ENCODE measurements at places on chromosomes 11 and 22. TPM values are rescaled to one million over a fixed set of nuclear protein-coding genes. Genes with fewer than 3 reads are reported as not detected.

GRCh38 chr11:128463979-128464378 lies 123.4 kb downstream of the ETS1 start:
- no peaks in the 10 kb centered on the region for H3K4me1 ChIP-seq
- peaks cover 11% of the 10 kb centered on the region for H3K36me3 ChIP-seq
- H3K27ac ChIP-seq: no peak overlapping the region
- H3K27me3 ChIP-seq: no peaks in the 10 kb centered on the region
- H3K4me3 ChIP-seq: no peak overlapping the region

The BTG4 gene
- not detected for total RNA-seq

DNA sequence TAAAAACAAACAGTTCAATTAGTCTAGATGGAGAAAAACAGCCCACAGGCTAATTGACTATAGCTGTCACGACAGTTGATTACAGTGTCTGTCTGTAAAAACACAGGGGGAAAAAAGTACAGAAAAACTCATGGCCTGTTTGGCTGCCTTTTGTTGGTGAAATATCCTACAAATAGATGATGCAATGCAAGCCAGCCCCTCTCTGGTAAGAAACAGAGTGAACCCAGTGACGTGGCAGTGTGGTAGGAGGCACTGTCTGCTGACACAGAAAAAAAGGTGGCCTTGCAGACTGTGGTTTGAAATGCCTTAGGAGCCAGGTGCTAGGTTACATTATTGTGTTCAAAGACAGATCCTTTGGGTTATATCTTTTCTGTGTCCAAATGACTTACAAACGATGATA lies 431.4 kb upstream of the CCDC90B start:
- H3K36me3 ChIP-seq: peaks cover 11% of the 10 kb centered on the region
- H3K4me3 ChIP-seq: no peak overlapping the region
- DNase-seq: no peak
- H3K4me1 ChIP-seq: peaks cover 39% of the 10 kb centered on the region

GRCh38 chr11:19546325-19546724 lies 166.3 kb upstream of the NAV2 start:
- H3K4me3 ChIP-seq: no peak overlapping the region
- no peak overlapping the region for H3K27ac ChIP-seq

The OR51Q1 gene
- not detected for total RNA-seq

- H3K4me3 ChIP-seq: no peak overlapping the region
- H3K27ac ChIP-seq: no peak overlapping the region
- H3K4me1 ChIP-seq: peaks cover 12% of the 10 kb centered on the region
- H3K27me3 ChIP-seq: no peaks in the 10 kb centered on the region
- DNase-seq: no peak
These were observed 8.2 kb downstream of the OMP start for GRCh38 chr11:77110836-77111235.

GRCh38 chr22:34416022-34416860 lies 496.0 kb upstream of the LARGE1 start:
- no peak overlapping the region for H3K4me3 ChIP-seq
- DNase-seq: no peak
- no peaks in the 10 kb centered on the region for H3K36me3 ChIP-seq
- H3K27ac ChIP-seq: no peak overlapping the region
- H3K4me1 ChIP-seq: peaks cover 9% of the 10 kb centered on the region

DNA sequence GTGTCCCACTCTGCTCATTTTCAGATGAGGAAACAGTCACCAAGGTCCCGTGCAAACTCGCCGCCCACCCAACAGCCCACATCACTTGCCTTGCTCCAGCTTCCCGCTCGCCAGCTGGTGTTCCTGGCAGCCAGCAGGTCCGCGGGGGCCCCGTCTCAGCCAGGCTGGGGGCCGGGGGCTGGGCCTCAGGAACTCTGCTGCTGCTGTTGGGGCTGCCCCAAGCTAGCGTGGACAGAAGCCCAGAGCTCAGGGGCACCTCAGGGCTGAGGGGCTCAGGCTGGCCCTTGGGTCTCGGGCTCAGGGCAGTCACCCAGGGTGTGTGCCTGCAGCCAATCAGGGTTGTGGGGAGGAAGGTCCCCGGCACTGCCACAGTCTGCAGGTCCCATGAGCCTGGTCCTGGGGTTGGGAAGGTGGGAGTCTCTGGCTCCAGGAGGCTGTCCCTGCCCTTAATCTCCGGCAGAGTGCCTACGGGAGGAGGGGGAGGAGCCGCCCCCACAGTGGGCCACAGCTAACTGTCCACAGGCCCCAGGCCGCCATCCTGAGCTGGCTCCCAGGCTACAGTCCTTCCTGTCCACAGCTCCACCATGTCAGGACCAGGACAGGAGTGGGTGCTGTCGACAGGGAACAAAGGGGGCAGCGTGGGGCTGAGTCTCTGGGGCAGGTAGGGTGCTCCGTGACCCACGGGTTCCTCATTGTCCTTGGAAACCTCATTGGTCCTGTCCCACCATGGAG lies 65.2 kb downstream of the ARFGAP3 start:
- no peak overlapping the region for H3K4me3 ChIP-seq
- no peaks in the 10 kb centered on the region for H3K27me3 ChIP-seq
- no peak for DNase-seq

The LTBP3 gene
- total RNA-seq: 23.6 TPM

The RHOG gene
- total RNA-seq: 28.8 TPM

DNA sequence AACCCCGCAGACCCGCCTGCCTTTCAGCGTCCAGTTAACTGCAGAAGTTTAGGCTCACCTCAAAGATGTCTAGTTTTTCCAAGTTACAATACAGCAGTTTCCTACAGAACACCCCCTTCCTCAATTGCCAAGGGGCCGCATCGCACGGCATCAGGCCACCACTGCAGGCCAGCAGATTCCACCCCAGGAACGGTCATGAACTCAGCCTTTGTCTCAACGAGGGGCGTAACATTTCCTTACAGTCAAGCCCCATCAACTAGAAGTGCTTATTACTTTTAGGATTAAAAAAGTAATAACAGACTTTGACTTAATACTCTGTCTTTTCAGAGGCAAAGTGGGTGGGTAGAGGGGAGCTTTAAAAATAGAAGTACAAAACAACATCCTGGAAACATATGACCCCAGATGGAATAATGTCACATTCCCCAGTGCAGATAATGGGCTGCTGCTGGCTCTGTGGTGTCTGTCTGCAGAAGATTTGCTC lies 36.3 kb downstream of the PPP2R1B start:
- peaks cover 11% of the 10 kb centered on the region for H3K36me3 ChIP-seq
- H3K4me3 ChIP-seq: no peak overlapping the region
- H3K27me3 ChIP-seq: no peaks in the 10 kb centered on the region
- no peak for DNase-seq
- no peak overlapping the region for H3K27ac ChIP-seq

DNA sequence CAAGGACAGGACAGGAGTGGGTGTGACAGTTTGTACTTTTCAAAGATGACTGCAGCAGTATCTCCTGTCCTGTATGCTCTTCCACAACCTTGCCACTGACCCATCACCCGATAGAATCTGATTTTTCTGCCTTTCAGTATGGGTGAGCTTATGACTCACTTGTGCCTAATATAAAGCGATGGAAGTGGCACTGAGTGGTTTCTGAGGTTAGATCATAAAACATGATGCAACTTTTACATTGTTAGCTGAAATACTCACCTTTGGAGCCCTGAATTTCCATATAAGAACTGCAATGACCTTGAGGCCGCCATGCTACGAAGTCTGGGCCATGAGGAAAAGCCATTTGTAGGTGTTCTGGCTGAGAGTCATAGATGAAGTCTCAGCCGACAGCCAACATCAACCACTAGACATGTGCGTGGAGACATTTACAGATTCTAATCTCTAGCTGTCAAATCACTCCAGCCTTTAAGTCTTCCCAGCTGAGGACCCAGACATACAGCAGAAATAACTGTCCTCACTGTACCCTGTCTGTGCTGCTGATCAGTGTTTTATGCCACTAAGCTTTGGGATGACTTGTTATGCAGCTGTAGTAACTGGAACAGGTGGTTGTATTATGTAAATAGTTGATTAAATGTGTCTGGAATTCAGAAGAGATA lies 105.9 kb upstream of the ARHGAP20 start:
- no peak overlapping the region for H3K27ac ChIP-seq
- DNase-seq: no peak
- H3K36me3 ChIP-seq: peaks cover 3% of the 10 kb centered on the region
- no peaks in the 10 kb centered on the region for H3K27me3 ChIP-seq
- H3K4me1 ChIP-seq: no peaks in the 10 kb centered on the region

The TCIRG1 gene
- 51.1 TPM for total RNA-seq

The TIMM10B gene
- 36.1 TPM for total RNA-seq

- DNase-seq: no peak
- no peak overlapping the region for H3K27ac ChIP-seq
- no peak overlapping the region for H3K4me3 ChIP-seq
- H3K27me3 ChIP-seq: 0 out of 2 replicates have a peak, but pooled peaks cover 3% of the 10 kb centered on the region
- H3K4me1 ChIP-seq: no peaks in the 10 kb centered on the region
These were observed 19.8 kb upstream of the OOSP1 start for GRCh38 chr11:59918480-59918879.

DNA sequence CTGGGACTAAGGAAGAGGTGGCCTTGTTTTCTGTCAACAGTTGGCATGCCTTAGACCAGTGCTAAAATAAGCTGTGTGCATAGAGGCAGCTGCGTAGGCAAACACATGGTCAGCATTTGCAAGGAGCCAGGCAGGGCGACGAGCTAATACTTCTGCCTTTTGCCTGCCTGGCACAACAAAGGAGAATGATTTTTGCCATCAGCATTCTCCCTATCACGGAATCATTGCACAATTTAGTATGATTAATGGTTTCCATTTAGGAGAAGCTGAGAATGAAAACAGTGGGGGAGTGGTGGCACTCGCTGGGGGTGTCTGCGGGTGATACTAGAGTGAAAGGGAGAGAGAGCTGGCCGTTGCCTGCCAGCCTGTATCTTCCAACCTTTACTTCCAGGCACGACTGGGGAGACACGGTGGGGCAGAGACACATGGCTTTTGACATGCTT lies 336.0 kb downstream of the CADM1 start:
- no peak overlapping the region for H3K4me3 ChIP-seq
- peaks cover 54% of the 10 kb centered on the region for H3K4me1 ChIP-seq
- H3K27ac ChIP-seq: no peak overlapping the region
- H3K36me3 ChIP-seq: no peaks in the 10 kb centered on the region
- DNase-seq: no peak

DNA sequence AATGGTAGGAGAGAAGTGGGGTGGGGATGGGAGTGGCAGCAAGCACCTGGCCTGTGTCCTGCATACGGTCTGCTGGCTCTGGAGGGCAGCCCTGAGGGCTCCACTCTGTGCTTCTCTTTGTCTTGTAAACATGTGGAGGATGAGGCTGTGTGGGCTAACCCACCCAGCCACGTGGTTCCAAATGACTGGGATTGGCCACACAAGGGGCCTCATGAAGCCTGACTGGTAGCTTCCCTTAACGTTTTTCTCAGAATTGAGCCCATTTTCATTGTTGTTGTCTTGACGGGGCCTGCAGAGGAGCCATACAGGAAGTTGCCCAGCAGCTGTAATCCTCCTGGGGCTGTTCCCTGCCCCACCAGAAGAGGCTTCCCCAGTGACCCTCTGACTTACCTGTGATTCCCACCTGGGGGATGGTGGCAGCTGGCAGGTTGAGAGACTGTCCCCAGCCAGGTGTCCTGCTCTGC lies 18.0 kb downstream of the DERL3 start:
- 0 out of 2 replicates have a peak overlapping the region, but pooled peaks have one; percentile 40 for H3K27ac ChIP-seq
- peaks cover 9% of the 10 kb centered on the region for H3K4me1 ChIP-seq
- DNase-seq: no peak
- H3K27me3 ChIP-seq: no peaks in the 10 kb centered on the region
- peaks cover 87% of the 10 kb centered on the region for H3K36me3 ChIP-seq

DNA sequence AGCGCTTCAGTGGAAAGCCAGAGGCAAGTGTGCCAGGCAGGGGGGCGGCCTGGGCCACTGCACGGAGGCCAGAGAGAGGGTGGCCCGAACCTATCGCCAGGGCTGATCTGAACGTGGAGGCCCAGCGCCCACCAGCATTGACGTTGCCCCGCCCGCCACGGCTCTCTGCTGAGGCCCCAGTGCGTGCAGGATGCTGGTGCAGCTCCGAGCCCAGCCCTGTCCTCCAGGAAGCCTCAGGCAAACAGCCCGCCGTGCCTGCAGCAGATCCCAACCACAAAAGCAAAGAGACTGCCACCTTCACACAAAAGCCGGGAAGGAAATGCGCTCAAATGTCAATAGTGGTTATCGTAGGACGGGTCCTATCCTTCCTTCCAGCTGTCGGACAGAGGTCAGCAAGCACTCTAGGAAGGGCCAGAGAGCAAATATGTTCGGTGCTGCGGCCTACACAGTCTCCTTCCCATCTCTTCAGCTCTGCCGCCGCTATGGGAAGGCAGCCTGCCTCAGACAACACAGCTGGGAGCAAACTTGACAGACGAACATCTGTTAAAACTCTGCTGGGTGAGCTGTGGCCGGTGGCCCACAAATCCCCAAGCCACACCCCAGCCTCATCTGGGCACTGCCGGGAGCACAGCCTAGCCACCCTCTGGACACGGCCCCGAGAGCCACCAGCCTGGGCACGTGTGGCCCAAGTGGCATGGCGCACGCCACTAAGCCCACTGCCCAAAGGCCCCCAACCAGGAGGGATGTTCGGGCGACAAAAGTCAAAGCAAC lies 146.2 kb downstream of the CRYBB2 start:
- no peak overlapping the region for H3K4me3 ChIP-seq
- H3K4me1 ChIP-seq: no peaks in the 10 kb centered on the region
- no peaks in the 10 kb centered on the region for H3K27me3 ChIP-seq
- no peak overlapping the region for H3K27ac ChIP-seq
- no peak for DNase-seq
- no peaks in the 10 kb centered on the region for H3K36me3 ChIP-seq

The OR52I2 gene
- not detected for total RNA-seq

GRCh38 chr11:45768486-45768885 lies 36.5 kb upstream of the SLC35C1 start:
- H3K36me3 ChIP-seq: no peaks in the 10 kb centered on the region
- no peak overlapping the region for H3K4me3 ChIP-seq
- no peak for DNase-seq
- no peak overlapping the region for H3K27ac ChIP-seq

The LMO2 gene
- total RNA-seq: 3.4 TPM

DNA sequence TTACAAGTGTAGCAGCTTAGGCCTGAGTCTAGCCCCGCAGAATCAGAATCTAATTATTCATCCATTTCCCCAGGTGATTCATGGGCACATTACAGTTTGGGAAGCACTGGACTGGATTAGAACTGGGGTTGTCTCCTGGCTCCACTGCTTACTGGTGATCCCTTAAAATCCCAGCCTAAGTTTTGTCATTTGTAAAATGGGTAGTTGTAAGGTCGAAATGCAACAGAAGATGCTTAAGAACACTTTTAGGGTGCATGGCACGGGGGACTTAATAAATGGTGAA lies 1.3 kb downstream of the STX3 start:
- H3K4me1 ChIP-seq: peaks cover 31% of the 10 kb centered on the region
- H3K4me3 ChIP-seq: peak overlapping the region; percentile 92
- H3K27me3 ChIP-seq: peaks cover 6% of the 10 kb centered on the region
- H3K27ac ChIP-seq: peak overlapping the region; percentile 57
- peaks cover 9% of the 10 kb centered on the region for H3K36me3 ChIP-seq

The HTR3A gene
- total RNA-seq: 4.1 TPM

The CASP12 gene
- not detected for total RNA-seq

- peaks cover 91% of the 10 kb centered on the region for H3K27me3 ChIP-seq
- peaks cover 5% of the 10 kb centered on the region for H3K4me1 ChIP-seq
- peak; percentile 17 for DNase-seq
These were observed 149.1 kb upstream of the SOX6 start for GRCh38 chr11:16505481-16505880.

The DCDC1 gene
- 0.25 TPM for total RNA-seq

GRCh38 chr11:1777737-1778136 lies 14.0 kb upstream of the CTSD start:
- H3K36me3 ChIP-seq: no peaks in the 10 kb centered on the region
- H3K27me3 ChIP-seq: peaks cover 9% of the 10 kb centered on the region
- peaks cover 7% of the 10 kb centered on the region for H3K4me1 ChIP-seq
- no peak for DNase-seq
- no peak overlapping the region for H3K27ac ChIP-seq
- no peak overlapping the region for H3K4me3 ChIP-seq

Data from WTC11 (cell line).